EH (cell line): ENCODE measurements at places on chromosomes 7 and 10.

- no peak for DNase-seq
Measured at GRCh38 chr10:43756341-43756740, 107.7 kb upstream of the ZNF32 start.

DNA sequence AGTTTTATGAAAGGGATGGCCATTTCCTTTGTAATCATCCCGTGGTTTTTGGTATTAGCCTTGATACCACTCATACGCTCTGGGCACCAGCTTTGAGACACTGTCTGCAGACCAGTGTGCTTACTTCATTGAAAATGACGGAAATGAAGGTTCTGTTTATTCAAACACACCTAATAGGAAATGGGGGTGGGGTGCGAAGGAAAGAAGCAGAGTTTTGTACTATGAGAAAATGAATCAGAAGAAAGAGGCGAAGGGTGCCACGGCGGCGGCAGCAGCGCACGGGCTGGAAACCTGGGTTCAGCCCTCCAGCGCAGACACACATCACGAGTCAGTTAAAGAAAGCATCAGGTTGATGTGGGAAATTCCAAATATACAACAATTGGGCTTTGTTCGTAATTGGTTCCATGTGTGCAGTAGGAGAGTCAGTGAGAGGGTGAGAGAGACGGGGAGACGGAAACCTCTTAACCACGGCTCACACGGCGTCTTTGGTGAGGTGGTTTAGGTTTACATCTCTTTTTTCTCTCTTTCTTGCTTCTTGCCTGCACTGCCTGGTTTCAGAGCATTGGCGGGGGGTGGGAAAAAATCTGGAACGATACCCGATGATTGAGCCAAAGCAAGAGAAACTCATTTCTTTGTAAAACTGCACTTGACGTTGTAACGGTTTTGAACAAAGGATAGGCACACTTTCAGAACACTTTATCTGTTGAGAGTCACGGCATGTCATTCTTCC lies 321.2 kb downstream of the FRMD4A start:
- peak; percentile 91 for DNase-seq

GRCh38 chr10:117968354-117969182 lies 78.2 kb downstream of the RAB11FIP2 start:
- DNase-seq = no peak

- peak; percentile 29 for DNase-seq
Measured at GRCh38 chr10:105189463-105189800, 548.3 kb downstream of the SORCS3 start.

DNA sequence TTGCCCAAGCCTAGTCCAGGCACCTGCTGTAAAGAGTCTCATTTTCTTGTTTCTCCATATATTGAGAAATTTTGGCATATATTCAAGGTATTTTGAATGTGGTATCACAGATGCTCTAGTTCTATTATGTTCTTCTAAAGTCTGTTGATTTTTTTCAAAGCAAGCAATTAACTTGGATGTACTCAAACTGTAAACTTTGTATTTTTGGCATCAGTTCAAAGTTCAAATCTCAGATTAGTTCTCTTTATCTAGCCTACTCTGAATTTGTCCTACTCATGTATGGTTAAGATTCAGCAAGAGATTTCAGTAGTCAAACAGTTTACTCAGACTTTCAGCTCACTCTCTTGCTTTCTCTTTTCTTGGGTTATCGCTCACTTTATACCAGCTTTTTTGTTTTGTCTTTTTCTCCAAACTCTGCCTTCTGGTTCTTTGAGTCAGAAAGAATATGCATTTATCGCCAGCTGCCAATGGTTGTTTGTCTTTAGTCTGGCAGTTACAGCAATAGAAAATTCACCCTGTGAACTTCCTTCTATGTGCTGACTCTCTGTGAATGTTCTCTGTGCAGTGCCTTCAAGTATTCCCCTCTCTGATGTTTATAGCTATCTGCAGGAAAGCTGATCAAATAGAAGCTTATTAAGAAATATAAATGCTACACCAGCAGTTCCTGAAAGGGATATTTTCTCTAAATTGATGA lies 56.0 kb downstream of the ANKRD7 start:
- no peak for DNase-seq

GRCh38 chr7:91537260-91538152 lies 273.3 kb downstream of the FZD1 start:
- DNase-seq = no peak

- DNase-seq = no peak
Measured at GRCh38 chr7:146656988-146657387, 540.4 kb downstream of the CNTNAP2 start.

GRCh38 chr7:18200855-18201254 lies 173.2 kb upstream of the PRPS1L1 start:
- no peak for DNase-seq

DNA sequence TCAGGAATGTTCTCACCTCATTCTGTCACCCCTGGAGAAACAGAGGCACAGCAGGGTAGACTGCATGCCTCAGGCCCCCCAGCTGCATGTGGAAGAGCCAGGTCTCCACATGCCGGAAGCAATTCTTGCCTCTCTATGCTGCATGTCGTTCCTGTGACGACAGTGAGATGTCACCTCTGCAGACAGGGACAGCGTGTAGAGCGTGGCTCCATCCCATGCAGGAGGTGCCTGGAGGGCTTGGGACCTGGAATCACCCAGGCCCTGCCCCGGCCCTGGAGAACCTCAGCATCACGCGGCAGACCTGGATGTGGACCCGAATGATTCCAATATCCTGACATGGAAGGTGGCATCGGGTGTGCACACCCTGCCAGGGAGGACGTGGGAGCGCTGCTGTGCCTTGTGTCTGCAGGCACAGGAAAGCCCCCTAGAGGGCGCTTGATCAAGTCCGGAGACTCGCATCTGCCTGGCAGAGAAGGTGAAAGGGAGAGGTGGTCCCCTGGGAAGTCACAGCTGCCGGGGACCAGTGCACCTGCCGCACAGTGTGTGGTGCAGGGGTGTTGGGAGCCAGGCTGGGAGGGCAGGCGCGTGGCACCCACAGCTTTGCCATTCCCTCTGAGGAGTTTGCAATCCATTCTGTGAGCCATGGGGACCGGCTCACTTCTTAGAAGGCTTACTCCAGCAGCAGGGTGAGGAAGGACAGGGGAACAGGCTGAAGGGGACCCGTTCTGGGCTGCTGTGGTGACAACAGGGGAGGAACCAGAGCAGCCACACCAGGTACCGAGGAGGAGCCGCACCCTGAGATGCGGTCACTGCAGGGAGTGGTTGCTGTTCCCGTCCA lies 45.3 kb upstream of the EN2 start:
- peak; percentile 20 for DNase-seq
